CD8-positive, alpha-beta memory T cell (primary cell): ENCODE measurements at places on chromosomes 6 and 20.
A peak's percentile ranks its signal among the peaks of the same experiment; 100 is the strongest.

DNA sequence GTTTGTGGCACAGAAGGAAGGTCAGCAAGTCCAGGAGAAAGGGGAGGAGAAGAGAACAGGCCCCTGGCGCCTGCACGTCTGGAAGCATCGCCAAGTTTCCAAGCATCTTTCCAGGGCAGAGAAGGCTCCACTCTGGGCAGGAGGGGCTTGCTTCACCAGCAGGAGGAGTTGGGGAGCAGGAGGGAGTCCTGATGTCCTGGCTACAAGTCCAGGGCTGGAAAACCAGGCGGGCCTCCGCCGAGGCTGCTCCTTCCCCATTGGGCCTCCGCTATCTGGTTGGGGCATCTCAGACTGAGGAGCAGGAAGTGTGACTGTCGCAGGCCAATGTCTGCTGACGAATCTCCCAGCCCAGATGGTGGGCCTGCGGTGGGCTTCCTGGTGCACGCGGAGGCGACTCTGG, 421.9 kb downstream of the PREX1 start:
- DNase-seq: no peak

DNA sequence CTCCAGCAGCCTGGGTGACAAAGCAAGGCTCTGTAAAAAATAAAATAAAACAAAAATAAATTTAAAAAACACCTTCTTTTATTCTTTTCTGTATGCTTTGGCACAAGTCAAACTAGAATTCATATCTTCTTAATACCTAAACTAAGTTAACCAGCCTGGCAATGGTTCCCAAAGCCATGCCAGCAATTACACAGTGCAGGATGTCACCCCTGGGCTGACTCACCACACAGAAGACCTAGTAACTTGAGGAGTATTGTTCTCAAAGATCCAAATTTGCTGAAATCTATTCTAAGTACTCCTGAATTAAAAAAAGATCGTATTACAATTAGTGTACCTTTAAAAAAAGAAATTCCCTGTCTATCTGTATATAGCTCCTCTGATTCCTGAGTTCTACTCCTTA, 162.7 kb upstream of the SGK1 start:
- no peak for DNase-seq

DNA sequence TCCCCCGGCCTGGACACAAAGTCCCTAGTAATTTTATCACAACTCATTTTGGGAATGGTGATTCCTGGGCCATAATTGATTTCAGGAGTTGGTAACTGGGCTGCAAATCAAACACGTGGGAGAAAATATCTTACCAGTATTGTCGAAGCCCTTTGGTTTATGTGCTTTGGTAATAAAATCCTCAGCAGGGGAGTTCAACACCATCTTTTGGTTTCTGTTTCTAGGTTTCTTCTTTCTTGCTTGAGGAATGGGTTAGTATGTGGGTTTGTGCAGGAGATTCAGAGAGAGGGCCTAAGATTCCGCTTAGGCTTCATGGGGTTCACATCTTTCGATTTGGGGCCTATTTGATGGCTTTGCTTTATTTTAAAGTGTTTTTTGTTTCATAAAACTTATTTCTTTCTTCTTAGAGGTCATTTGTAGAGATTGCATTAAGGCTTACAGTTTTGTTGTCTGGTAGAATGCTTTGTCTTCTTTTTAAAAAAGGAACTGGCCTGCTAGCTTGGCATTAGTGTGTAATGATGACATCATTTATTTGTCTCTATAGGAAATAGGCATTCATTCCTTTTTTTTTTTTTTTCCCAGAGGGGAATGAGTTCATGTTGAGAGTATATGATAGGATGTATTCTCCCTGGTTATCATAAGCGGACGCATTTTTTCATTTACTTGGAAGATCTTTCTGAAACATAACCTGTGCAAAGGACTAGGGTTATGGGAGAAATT, 45.8 kb downstream of the CYP24A1 start:
- DNase-seq: no peak

- no peak for DNase-seq
These were observed 17.1 kb upstream of the ASF1A start for GRCh38 chr6:118876814-118877213.

DNA sequence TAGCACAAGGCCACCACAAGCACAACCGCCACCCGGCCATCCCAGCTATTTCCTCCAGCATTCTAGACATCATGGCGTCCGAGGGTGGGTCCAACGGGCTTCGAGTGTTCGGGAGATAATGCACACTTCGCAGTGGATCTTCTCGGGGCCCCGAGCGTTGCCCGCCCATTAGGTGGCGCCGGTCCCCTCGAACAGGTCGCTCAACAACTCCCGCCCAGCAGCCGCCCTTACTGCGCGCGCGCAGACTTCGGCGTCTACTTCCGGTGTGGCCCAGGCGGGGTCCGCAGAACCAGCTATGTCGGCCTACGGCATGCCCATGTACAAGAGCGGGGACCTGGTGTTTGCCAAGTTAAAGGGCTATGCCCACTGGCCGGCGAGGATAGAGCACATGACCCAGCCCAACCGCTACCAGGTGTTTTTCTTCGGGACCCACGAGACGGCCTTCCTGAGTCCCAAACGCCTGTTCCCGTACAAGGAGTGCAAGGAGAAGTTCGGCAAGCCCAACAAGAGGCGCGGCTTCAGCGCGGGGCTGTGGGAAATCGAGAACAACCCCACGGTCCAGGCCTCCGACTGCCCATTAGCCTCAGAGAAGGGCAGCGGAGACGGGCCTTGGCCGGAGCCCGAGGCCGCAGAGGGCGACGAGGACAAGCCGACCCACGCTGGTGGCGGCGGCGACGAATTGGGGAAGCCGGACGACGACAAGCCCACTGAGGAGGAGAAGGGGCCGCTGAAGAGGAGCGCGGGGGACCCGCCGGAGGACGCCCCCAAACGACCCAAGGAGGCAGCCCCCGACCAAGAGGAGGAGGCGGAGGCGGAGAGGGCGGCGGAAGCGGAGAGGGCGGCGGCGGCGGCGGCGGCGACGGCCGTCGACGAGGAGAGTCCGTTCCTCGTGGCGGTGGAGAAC, at the start of gene HDGFL1:
TSS of gene HDGFL1 (plus strand) at position 286 of the 904 bp plus-strand sequence. CDS start at position 296, 10 bp downstream.
- DNase-seq: no peak

- DNase-seq: no peak
These were observed 71.7 kb downstream of the B4GALT5 start for GRCh38 chr20:49641683-49642656.

DNA sequence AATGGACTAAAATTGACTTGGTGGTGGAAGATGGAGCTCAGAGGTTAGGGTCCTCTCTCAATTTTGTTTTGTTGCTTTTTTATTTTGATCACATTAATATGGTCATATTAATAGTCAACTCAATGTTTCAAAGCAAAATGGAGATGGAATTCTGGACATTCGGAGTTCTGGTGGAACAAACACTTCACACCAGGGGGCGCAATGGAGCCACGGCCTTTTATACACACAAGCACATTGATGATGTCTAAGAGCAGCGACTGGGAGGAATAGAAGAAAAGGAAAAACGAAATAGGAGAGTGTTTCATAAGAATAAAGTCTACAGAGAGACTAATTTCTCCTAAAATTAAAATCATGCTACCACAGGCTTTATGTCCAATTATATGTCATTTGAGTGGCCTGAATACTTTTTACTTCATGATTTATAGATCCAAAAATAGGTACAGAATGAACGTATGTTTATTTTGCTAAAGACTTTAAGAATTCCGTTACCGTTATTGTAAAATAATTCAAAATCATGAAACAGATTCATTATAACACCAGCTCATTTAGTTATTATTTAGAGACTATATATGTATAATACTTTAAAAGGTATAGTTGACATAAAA, 197.6 kb upstream of the SASH1 start:
- peak; percentile 7 for DNase-seq

- no peak for DNase-seq
These were observed 137.2 kb upstream of the INSM1 start for GRCh38 chr20:20230741-20231140.

GRCh38 chr6:55447891-55448290, 120.6 kb downstream of the GFRAL start:
- no peak for DNase-seq

DNA sequence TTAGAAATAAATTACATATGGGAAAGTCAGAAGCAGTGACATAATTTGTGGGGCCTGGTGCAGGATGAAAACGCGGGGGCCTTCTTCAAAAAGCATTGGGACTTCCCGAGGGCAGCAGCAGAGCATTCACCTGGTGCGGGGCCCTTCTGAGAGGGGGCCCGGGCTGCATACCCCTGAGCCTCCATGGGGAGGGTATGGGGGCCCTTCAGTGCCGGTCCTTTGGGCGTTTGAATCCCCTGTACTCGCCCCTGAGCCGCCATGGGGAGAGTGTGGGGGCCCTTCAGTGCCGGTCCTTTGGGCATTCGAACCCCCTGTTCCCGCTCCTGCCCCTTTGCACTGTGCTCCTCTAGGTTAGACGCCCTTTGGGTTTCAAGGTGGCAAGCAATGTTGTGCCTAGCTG, 283.5 kb downstream of the CDH4 start:
- DNase-seq: no peak

- no peak for DNase-seq
These were observed 236.6 kb upstream of the CHD6 start for GRCh38 chr20:41854765-41855164.

DNA sequence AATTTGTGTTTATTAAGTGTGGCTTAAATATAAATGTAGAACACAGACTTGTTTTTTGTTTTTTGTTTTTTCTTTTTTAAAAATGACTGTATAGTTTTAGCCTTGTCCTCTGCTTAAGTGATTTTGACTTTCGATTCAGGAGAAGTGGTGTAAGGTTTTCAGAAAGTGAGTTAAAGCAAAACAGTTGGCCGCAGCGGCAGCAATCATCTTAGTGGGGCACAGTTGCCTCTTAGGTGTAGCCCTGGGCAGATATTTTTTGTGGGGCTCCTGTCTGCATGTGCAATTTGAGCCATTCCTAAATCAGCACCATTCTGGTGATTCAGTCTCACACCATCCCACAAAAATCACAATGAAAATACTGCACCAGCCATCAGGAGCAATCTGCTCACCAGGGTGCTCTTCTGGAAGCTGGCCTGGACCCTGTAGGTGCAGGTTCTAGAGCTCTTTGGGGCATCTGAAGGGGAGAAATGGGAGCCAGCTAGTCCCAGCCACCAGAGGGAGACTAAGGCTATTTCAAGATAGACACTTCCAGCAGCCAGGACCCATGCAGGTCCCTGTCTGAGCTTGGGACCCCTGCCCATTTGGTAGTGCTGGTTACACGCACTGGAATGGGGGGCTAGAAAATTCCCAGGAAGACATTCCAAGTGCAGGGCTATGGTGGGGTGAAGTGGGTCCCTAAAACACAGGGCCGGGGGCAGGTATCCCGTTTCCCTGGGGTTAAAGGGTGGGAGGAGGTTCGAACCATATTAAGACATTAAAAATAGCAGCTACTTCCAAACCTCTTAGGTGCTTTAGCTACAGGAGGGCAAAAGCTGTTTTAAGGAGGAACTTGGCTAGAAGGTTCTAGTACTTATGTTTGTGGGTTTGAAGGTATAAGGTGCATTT, 156.6 kb downstream of the NFATC2 start:
- DNase-seq: no peak

DNA sequence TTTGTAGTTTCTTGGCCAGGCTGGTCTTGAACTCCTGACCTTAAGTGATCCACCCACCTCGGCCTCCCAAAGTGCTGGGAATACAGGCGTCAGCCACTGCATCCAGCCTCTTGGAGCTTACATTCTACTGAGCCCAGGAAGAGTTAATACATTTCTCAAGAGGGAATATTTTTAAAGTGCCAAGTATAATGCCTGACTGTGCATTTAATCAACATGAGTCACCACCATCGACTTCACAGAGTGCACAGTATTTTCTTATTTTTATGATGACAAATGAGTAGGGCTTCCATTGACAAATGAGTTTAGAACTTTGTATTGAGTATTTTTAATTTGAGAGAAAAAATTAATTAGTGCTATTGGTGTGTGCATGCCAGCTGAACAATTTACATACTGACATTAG, 72.2 kb downstream of the SASH1 start:
- no peak for DNase-seq

DNA sequence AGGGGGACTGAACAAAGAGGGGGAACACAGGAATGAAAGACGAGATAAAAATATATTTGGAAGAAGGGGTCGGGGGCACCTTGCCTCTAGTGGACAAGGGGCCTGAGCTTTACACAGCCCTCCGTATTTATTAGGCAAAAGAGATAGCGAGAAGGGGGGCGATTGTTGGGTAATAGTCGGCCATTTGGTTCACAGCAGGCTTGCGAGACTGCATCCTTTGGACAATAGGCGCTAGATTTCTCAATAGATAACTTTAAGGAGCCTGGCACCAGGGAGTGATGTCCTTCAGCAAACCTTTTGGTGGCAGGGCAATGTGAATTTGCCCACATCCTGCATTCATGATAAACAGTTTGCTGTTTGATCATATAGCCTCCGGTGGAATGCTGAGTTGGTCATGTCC, 3.0 kb upstream of the NANP start:
- no peak for DNase-seq

DNA sequence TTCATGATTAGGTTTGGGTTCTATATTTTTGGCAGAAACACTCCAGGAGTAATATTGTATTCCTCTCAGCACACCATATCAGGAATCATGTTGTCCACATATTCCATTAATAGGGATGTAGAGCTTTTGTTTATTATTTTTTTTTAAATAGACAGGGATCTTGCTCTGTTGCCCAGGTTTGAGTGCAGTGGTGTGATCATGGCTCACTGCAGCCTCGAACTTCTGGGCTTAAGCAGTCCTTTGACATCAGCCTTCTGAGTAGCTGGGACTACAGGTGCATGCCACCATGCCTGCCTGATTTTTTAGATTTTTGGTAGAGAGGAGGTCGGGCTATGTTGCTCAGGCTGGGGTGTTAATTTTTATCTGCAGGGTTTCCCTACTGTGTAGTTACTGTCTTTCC, 12.0 kb downstream of the SCAF8 start:
- no peak for DNase-seq

GRCh38 chr6:45479834-45480751, 102.4 kb upstream of the SUPT3H start:
- no peak for DNase-seq

- no peak for DNase-seq
These were observed 197.0 kb downstream of the CLIC5 start for GRCh38 chr6:45818655-45819054.

GRCh38 chr6:104572901-104573300, 286.8 kb downstream of the HACE1 start:
- no peak for DNase-seq

GRCh38 chr20:17377231-17377630, 150.4 kb downstream of the PCSK2 start:
- DNase-seq: no peak

- no peak for DNase-seq
These were observed 37.9 kb downstream of the PLCG1 start for GRCh38 chr20:41175201-41175651.

GRCh38 chr6:20352346-20352745, 49.3 kb upstream of the E2F3 start:
- DNase-seq: no peak

DNA sequence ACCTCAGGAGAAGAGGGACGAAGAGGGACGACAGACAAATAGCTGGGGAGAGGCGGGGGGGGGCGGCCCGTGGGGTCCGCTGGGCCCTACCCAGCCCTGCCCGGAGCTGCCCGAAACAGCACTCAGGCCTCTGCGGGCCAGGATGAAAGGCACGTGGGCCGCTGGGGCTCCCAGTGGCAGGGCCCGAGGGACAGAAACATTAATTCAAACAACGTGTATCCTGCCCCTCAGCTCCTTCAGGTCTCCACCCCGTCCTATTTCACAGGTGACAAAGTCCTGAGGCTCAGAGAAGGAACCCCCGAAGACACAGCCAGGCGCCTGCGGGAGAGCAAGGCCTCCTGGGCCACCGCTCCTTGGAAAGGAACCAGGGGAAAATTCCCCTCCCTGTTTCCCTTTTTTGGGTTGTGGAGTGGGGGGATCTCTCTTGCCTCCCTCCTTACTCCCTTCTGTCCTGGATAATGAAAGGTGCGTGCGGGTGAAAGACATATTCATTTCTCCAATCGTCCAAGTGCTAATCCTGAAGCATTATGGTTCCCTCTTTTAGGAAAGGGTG, 93.3 kb downstream of the RNASET2 start:
- no peak for DNase-seq
